Natural killer cell treated with Interleukin-12 subunit alpha and Interleukin-12 subunit beta and Interleukin-15 and Interleukin-18, amount 100 ng/mL, for 72 hours (primary cell): ENCODE measurements at places on chromosomes 7 and 10. TPM values are rescaled to one million over a fixed set of nuclear protein-coding genes. Genes with fewer than 3 reads are reported as not detected.

GRCh38 chr10:86284355-86285105, 82.1 kb downstream of the GRID1 start:
- no peak overlapping the region for H3K4me3 ChIP-seq
- DNase-seq: peak; percentile 28
- peaks cover under 1% of the 10 kb centered on the region for H3K27me3 ChIP-seq
- H3K4me1 ChIP-seq: no peaks in the 10 kb centered on the region

- peaks cover 24% of the 10 kb centered on the region for H3K36me3 ChIP-seq
- H3K27me3 ChIP-seq: peaks cover 34% of the 10 kb centered on the region
- H3K4me3 ChIP-seq: no peak overlapping the region
- H3K27ac ChIP-seq: no peak overlapping the region
Observed at GRCh38 chr10:125238682-125239081, 78.3 kb upstream of the CTBP2 start.

GRCh38 chr10:11285171-11285570, 267.5 kb downstream of the CELF2 start:
- no peak for DNase-seq
- no peak overlapping the region for H3K4me3 ChIP-seq
- no peak overlapping the region for H3K27ac ChIP-seq
- H3K27me3 ChIP-seq: no peaks in the 10 kb centered on the region

GRCh38 chr7:158772916-158773315, 56.4 kb downstream of the ESYT2 start:
- peaks cover 14% of the 10 kb centered on the region for H3K4me1 ChIP-seq
- no peak overlapping the region for H3K4me3 ChIP-seq
- no peak for DNase-seq
- H3K27me3 ChIP-seq: no peaks in the 10 kb centered on the region
- H3K27ac ChIP-seq: no peak overlapping the region

Gene IQCE
- 11.6 TPM for total RNA-seq

Gene CXCL12
- not detected for total RNA-seq

GRCh38 chr10:13594641-13595040, 7.9 kb downstream of the PRPF18 start:
- no peaks in the 10 kb centered on the region for H3K27me3 ChIP-seq
- peaks cover 15% of the 10 kb centered on the region for H3K36me3 ChIP-seq
- H3K4me3 ChIP-seq: no peak overlapping the region
- DNase-seq: no peak

Gene C10orf90
- not detected for total RNA-seq

Gene CPN1
- not detected for total RNA-seq

DNA sequence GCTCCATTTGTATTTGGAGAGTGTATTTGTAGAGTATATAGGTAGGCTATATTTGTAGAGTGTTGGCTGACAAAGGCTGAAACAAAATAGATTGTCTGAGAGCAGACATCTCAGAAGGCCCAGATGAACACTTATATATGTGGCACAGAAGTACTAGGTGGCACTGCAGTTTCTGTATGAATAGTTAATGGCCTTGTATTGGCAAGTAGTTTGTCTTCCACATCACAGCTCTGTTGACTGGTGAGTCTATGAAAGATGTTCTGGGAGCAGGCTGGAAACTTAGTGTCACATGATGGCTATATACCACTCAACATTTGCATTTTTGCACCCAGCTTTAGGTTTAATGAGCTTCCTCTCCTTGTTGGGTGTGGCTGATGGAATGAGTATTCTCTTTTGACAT, 51.9 kb downstream of the CCNY start:
- no peak for DNase-seq
- peaks cover 20% of the 10 kb centered on the region for H3K36me3 ChIP-seq
- H3K4me1 ChIP-seq: peaks cover 50% of the 10 kb centered on the region
- H3K4me3 ChIP-seq: no peak overlapping the region

- H3K4me1 ChIP-seq: no peaks in the 10 kb centered on the region
- peaks cover 23% of the 10 kb centered on the region for H3K27me3 ChIP-seq
- H3K4me3 ChIP-seq: no peak overlapping the region
- H3K36me3 ChIP-seq: no peaks in the 10 kb centered on the region
- H3K27ac ChIP-seq: no peak overlapping the region
Observed at GRCh38 chr7:142567201-142568075, 181.8 kb upstream of the PRSS1 start.

Gene GPC2
- total RNA-seq: 2.7 TPM

Gene PRLHR
- not detected for total RNA-seq
